Stimulated activated naive CD8-positive, alpha-beta T cell treated with anti-CD3 and anti-CD28 coated beads, Interleukin-15, amount 100 ng/mL, for 72 hours (primary cell): ENCODE measurements at places on chromosomes 1 and 21.

DNA sequence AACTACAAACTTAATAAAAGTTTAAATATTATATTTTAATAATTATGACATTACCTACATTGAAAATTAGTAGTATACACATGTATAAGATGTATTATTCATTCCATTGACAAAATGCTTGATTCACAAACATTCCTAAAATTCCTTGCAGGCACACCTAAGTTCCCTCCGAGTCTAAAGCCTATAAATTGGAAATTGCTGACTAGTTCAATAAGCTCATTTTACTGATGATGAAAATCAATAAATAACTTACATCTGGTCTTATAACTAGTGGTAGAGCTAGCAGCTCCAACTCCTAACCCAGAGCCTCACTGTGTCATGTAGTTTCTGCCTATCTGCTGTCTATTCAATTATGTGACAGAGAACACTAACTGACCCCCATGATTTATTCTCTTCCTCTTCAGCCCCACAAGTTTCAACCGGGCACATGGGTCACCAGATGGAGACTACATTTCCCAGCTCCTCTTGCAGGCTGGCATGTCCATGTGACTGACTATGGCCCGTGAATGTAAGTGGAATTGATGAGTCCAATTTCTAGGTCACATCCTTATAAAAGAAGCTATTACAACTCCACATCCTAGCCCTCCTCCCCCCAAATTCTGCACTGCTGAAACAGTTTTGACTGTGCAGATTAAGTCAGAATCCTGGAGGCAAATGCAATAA is 29.6 kb upstream of the LRRC8D start:
- no peak for DNase-seq

GRCh38 chr1:31793086-31793485 is 22.7 kb downstream of the SPOCD1 start:
- no peak for DNase-seq

DNA sequence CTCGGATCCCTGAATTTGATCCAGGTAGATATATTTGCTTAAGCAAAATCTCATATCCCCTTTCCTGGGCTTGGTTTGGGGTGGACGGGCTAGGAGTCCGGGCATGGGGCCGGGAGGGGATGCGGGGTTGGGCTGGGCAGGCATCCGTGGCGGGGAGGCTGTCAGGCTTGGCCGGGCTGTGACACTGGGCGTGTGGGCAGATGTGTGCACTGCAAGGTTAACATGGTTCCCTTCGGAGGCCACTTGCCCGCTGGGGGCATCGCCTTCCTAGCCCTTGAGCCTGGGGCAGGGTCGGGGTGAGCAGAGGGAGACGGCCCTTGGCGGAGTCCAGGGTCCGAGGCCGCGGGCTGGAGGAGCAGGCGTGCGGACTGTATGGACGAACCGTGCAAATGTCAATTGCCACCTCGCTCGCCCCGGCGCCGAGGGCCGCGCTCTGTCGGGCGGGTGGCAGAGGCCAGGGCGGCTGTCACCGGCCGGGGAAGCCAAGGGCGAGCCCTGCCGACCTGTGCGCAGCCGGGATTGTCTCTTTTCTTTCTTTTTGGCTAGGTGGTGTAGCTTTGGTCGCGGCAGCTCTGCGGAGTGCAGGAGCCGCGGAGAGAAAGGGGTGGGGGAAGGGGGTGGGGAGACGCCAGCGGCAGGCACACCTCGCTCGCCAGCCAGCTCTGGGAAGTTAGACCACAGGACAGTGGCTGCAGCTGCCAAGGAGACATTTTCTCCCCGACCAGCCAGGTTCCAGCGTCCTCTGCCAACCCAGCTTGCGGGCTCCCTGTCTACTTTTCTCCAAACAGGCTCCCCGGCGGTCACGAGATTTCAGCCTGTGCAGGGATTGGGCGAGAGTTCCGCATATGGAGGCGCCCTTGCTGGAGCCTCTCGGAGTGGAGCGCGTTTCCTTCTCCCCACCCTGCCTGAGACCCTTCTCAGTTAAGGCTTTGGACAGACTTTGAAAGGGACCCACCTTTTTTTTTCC is 1.3 kb downstream of the RCOR3 start:
- DNase-seq = peak; percentile 66

- no peak for DNase-seq
These were observed 65.6 kb upstream of the IRF2BP2 start for GRCh38 chr1:234675572-234675971.

DNA sequence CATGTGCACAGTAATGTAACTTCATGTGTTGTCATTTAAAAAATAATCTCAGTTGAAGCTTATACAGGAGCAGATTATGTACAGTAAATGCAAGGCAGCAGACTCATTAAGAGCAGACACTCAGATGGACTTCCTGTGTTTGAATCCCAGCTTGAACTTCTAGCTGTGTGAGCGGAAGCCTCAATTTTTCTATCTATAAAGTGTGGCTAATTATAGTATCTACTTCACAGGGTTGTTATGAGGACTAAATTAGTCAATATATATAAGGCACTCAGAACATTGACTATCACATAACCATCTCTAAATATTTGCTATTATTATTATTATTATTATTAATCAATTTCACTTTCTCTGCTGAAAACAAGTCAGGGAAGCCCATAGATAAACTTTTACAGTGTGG is 141.6 kb downstream of the ZP4 start:
- no peak for DNase-seq

- DNase-seq = no peak
These were observed 180.0 kb upstream of the HMGB4 start for GRCh38 chr1:33683913-33684312.

GRCh38 chr1:91846007-91846638 is 39.8 kb downstream of the TGFBR3 start:
- no peak for DNase-seq

DNA sequence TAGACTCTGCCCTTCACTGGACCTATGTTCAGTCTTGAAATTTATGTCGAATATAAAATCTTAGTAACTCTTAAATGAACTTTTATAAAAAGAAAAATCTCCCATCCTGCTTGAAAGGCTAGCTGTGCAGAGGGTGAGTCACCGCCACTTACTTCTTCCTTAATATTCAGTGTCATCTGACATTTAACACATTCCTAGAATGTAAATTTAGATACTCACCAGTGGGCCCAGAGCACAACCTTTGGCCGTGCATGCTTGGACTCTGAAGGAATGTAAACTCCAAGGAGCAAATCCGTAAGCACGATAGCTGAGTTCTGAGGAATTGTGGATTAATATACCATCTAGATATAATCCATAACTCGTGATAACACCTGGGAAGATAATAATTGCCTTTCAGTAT is 403.3 kb downstream of the KCTD3 start:
- DNase-seq = no peak

DNA sequence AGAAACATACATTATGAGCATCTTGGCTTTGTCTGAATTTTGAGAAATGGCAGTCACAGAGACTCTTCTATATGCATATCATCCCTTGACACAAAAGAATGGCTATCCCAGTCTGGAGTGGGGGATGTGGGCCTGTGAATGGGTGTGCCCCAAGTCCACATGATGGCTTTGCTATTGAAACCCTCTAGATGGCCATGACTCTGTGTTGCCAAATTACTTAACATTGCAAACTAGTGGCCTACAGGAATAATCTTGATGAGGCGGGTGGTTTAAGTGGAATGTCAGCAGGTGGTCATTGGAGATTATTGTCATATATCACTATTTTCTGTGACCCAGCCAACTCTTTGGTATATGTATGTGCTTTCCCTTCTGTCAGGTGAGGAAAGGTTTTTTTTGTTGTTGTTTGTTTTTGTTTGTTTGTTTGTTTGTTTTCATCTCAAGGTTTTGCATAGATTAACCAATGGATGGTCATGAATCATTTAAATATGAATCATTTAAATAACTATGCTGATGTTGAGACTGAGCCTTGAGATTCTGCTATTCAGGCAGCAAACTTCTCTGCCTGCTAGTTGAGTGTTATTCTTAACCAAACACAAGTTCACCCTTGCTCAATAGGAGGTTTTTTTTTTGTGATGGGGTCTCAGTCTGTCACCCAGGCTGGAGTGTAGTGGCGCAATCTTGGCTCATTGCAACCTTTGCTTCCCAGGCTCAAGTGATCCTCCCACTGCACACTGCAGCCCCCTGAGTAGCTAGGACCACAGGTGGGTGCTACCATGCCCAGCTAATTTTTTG is 103.0 kb downstream of the NOS1AP start:
- no peak for DNase-seq

DNA sequence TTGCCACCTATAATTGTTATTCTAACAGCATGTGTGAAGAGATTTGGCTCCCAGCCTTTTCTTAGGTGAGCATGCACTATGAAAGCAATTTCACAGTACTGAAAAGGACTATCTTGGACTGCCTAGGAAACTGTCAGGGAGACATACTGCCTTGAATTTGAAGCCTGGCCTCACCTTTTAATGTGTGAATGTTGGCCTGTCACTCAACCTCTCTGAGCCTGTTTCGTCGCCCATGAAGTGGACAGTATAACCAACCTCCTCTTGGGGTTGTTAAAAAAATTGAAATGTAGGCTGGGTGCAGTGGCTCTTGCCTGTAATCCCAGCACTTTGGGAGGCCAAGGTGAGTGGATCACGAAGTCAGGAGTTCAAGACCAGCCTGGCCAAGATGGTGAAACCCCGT is 20.4 kb upstream of the POU2F1 start:
- DNase-seq = no peak

DNA sequence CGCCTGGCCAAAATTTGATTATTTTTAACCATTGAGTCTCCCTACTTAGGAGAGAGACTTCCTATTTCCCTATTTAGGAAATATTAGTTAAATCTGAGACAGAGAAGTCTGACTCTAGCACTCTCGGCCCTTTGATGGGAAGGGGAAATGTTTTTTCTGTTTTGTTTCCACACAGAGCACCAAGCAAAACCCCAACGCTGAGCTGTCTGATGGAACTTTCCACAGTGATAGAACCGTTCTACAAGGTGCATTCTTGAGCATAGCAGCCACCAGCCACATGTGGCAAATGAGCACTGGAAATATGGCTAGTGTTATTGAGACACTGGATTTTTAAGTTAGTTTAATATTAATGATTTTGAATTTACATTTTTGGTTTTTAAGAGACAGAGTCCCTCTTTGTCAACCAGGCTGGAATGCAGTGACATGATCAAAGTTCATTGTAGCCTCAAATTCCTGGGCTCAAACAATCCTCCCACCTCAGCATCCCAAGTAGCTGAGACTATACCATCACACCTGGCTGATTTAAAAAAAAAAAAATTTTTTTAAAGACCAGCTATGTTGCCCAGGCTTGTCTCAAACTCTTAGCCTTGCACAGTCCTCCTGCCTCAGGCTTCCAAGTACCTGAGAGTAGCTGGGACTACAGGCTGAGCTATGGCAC is 77.3 kb upstream of the GALNT2 start:
- DNase-seq = no peak

DNA sequence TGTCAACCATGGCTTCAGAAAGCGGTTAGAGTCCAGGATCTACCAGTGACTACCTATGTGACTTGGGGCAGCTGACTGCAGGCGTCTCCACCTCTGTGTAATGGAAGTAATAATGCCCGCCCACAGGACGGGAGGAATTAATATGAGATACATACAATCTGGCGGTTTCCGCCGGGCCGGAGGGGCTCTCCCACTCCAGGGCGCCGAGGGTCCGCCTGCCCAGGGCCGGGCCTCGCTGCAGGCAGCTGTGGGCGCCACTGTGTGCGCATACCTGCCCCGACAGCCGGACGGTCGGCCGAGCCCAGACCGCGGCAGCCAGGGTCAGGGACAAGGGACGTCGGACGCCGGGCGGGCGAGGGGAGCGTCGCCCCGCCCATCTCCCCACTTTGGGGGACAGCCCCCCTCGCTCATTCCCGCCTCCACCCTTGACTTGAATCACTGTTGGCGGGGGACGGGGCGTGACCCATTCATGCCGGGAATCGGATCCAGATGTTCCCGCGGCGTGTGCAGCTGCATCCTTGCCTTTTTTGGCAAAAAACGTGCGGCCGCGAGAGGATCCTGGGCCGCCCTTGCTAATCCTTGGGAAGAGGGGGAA is 6.0 kb upstream of the SF3A3 start:
- no peak for DNase-seq

GRCh38 chr1:204709960-204710912 is 24.7 kb upstream of the LRRN2 start:
- no peak for DNase-seq

- DNase-seq = no peak
These were observed 4.7 kb downstream of the ELOA start for GRCh38 chr1:23748016-23748415.

- DNase-seq = no peak
These were observed 432.0 kb downstream of the SETD4 start for GRCh38 chr21:35628316-35628715.

DNA sequence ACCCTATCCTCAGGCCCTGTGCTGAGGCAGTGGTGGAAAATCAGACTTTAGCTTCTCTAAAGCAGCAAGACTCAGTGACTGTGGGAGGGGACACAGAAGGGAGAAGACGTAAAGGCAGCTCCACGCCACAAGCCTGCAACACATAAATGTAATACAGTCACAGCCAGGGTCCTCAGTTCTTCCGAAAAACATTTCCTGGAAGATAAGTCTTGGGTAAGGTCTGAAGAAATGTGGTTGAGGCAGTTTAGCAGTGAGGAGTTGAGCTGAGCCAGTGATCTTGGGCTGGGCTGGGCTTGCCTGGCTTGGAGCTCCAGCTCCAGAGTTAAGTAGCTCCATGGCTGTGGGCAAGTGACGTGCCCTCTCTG is 127.8 kb upstream of the ADAR start:
- DNase-seq = no peak

- no peak for DNase-seq
These were observed 44.9 kb downstream of the PAFAH2 start for GRCh38 chr1:25952841-25953401.
